ENCODE measurements at places on chromosomes 2 and 18.

DNA sequence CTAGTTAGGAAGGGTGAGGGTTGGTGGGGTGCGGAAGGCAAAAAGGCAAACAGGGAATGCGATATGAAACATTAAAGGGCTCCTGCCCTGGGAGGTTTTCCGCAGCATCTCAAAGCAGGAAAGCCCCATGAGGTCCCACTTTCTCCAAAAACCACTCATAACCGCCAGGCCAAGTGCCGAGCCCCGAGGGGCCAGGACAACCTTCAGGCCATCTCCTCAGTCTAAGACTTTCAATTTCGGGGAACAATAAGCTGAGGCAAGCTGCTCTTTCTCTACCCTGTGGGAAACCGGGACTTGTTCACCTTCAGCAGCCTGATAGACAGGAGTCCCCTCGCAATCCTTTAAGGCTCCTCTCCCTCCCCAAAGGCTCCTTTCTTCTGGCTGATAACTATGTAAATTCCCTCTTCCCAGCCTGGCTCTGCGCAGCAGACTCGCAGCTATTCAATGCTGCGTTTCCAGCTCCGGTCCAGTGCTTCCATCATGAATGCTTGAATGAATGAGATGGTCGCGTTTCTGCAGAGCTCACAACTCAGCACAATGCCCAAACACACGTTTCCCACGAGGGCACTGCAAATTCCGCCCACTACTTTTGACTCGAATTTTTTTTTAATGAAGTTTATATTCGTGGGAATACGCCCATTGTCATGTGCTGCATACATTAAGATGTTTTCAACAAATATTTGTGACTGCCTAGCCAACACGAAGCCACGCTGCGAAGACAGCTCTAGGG is 1.4 kb downstream of the LAMA1 start:
- DNase-seq, result peak; percentile 53

DNA sequence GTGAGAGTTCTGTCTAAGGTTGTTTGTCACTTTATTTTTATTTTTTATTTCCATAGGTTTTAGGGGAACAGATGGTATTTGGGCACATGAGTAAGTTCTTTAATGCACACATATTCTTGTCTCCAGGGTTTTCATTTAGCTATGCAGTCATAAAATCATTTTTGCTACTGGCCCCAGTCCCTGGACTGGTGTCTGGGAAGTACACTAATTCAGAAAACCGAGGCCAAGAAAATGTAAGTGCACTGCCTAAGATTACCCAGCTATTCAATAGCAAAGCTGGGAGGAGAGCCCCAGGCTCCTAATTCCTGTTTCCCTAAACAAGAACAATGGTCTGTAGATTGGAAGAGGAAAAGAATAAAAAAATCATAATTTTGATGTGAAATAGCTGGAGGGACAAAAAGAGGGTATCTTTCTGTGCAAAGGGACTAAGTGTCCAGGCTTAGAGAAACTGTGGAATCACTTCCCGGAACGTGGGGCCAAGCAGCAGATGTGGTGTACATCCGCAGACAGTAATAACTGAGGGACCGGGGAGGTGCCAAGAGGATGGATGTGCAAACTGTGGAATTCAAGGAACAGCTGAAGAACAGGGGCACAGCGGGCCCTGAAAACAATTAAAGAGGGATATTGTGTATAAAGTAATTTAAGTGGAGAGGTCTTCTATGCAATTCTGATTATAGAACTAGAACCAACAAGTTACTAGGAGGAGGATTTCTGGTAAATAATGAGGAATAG is 236.3 kb downstream of the ACKR3 start:
- no peak for DNase-seq

DNA sequence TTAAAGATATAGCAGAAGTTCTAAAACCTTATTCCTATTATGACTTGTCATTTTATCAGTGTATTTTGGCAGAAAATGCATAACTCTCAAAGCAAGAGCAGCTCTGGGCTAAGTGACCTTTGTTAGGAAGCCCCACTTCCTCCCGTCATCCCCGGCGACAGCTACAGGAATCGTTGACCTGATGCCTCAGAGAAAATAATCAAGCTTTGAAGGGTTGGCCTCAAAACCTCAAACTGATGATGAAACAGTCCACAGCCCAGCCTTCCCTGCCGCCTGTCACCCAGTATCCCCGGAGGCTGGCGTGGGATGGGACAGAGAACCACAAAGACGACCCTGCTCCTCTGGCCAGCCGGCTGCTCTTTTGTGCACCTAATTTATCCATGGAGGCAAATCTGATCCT is 65.3 kb downstream of the KCNF1 start:
- no peak for DNase-seq

DNA sequence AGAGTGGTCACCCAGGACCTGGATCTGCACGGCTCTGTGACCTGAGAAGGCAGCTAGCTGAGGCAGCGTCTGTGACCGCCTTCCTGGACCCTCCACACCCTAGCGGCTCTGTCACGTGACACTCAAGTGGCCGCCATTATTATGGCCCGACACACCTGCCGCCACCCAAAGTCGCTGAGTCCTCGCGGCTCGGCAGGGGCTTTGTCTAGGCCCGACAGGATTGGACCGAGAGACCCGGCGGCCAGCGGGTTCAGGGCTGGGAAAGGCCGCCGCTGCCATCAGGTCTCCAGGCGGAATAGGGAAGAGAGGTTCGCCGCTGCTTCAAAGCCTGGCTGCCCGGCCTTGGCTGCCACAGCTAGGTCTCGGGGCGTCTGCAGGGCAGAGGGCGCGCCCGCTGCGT is 1162.5 kb upstream of the LRRTM1 start:
- no peak for DNase-seq

GRCh38 chr18:75036917-75037688 is 171.8 kb downstream of the PTGR3 start:
- DNase-seq, result no peak

All from H9 (cell line).